ENCODE measurements at places on chromosomes 13 and 19. TPM values are rescaled to one million over a fixed set of nuclear protein-coding genes. Genes with fewer than 3 reads are reported as not detected.

DNA sequence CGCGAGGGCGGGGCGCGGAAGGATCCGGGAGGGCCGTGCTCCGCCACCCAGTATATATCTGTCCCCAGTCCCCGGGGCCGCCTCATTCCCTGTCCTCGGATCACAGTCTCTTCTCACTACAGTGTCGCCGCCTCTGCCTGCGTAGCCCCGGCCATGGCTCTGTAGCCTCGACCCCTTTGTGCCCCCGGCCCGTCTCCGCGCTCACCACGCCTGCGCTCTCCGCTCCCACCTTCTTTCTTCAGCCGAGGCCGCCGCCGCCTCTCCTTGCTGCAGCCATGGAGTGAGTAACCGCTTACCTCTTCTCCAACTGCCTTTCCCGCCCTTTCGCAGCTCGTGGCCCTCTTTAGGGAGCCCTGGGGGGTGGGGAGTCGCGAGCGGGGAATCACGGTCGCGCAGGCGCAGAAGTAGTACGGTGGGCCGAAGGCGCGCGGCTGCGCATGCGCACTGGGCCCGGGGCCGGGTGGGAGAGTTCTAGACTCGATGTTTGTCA, at the start of the genes ATF5 and NUP62:
ATF5 (plus strand) TSS at position 85 of the 490 bp plus-strand sequence. CDS start 1,646 bp downstream, outside the sequence.
NUP62 (minus strand) TSS at position 384 of the 490 bp plus-strand sequence. CDS start 19,697 bp downstream, outside the sequence.
- peaks cover 30% of the 10 kb centered on the region for H3K4me1 ChIP-seq
- peak within 1 kb of the TSS; percentile 95 for H3K27ac ChIP-seq
- peak; percentile 89 for DNase-seq
- no peaks in the 10 kb centered on the region for H3K27me3 ChIP-seq

Gene TMEM150B
- total RNA-seq, result not detected

DNA sequence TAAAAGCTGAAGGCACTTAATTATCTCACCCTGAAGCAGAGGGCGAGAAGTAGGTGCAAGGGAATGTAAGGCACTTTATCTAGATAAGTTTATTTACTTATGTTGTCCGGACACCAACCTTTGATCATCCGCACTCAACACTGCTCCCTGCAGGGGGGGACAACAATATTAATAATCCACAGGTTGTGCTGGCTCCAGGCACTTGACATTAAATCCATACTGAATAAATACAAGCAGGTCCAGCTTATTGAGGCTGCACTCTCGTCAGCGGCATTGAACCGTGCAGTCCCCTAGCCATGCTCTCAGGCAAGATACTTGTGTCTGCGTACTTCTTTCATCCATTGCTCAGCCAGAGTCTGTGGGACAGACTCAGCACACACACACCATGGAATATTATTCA, 374.5 kb upstream of the NBEA start:
- no peaks in the 10 kb centered on the region for H3K36me3 ChIP-seq
- H3K27me3 ChIP-seq, result no peaks in the 10 kb centered on the region
- H3K4me3 ChIP-seq, result no peak overlapping the region
- no peak overlapping the region for H3K27ac ChIP-seq
- no peak for DNase-seq

- no peak overlapping the region for H3K4me3 ChIP-seq
- H3K27me3 ChIP-seq, result peaks cover 16% of the 10 kb centered on the region
- no peak for DNase-seq
- H3K27ac ChIP-seq, result no peak overlapping the region
- H3K4me1 ChIP-seq, result peaks cover 5% of the 10 kb centered on the region
- no peaks in the 10 kb centered on the region for H3K36me3 ChIP-seq
These were observed 10.6 kb upstream of the LRRC25 start for GRCh38 chr19:18408053-18408476.

DNA sequence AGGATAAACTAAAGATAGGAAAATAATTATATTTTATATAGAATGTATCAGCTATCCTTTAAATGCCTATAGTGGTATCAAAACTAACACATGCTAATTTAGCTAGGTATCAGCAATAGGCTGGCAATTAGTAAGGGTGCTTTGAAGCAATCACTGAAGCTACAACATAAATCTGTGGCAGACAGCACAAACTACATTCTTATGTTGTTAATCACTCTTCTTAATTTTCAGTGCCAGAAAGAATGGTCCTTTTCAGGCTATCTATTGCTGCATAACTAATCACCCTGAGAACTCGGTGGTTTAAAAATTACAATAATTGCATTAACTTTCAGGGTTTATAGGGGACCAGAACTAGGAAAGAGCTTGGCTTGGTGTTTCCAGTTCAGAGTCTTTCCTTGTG, 963.1 kb downstream of the EFNB2 start:
- DNase-seq, result no peak
- H3K4me3 ChIP-seq, result no peak overlapping the region
- no peaks in the 10 kb centered on the region for H3K27me3 ChIP-seq
- H3K27ac ChIP-seq, result no peak overlapping the region
- no peaks in the 10 kb centered on the region for H3K36me3 ChIP-seq
- H3K4me1 ChIP-seq, result no peaks in the 10 kb centered on the region

DNA sequence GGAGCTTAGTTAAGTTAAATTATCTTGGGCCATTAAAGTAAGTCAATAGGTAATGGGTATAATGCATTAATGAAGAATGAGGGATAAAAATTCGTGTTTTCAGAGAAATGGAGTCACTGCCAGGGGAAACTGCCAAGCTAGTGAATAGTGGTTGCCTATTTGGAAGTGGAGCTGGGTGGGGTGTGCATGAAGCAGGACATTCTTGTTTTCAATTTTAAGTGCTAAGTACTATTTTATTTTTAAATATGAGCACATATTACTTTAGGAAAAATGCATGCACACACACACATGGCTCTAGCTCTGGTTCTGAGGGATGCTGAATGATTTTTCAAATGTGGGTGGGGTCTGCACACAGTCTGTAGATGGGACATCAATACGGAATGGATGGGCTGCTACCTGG, 717.7 kb upstream of the SGCG start:
- no peak for DNase-seq
- H3K36me3 ChIP-seq, result no peaks in the 10 kb centered on the region
- no peaks in the 10 kb centered on the region for H3K4me1 ChIP-seq

GRCh38 chr19:56253737-56254136, 18.8 kb upstream of the EDDM13 start:
- H3K4me3 ChIP-seq, result no peak overlapping the region
- H3K27me3 ChIP-seq, result no peaks in the 10 kb centered on the region
- no peak overlapping the region for H3K27ac ChIP-seq
- H3K36me3 ChIP-seq, result no peaks in the 10 kb centered on the region
- DNase-seq, result no peak

DNA sequence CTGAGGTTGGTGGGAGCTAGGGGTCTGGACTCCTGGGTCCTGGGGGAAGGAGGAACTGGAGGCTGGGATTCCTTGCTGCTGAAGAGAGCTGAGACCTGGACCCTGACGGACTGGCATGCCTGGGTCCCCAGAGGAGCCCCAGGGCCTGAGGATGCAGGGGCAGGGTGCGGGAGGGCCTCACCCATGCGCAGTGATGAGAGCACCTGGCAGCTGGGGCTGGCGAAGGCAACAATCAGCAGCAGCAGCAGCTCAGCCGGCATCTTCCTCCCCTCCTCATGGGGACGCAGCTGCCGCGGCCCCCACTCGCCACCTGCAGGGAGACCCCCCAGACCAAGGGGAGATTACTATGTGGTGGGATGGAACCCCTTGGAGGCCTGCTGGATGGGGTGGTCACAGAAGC, 4.5 kb downstream of the GRIK5 start:
- H3K36me3 ChIP-seq, result no peaks in the 10 kb centered on the region
- H3K27ac ChIP-seq, result no peak overlapping the region
- DNase-seq, result no peak

- H3K27ac ChIP-seq, result no peak overlapping the region
- H3K4me1 ChIP-seq, result no peaks in the 10 kb centered on the region
- no peak overlapping the region for H3K4me3 ChIP-seq
- H3K27me3 ChIP-seq, result no peaks in the 10 kb centered on the region
These were observed 160.4 kb upstream of the PCDH9 start for GRCh38 chr13:67390462-67391086.

Data from T-cell (primary cell).